ENCODE measurements at places on chromosomes 7 and 10.

- no peak for DNase-seq
Observed at GRCh38 chr10:96450529-96451207, 63.1 kb downstream of the TLL2 start.

DNA sequence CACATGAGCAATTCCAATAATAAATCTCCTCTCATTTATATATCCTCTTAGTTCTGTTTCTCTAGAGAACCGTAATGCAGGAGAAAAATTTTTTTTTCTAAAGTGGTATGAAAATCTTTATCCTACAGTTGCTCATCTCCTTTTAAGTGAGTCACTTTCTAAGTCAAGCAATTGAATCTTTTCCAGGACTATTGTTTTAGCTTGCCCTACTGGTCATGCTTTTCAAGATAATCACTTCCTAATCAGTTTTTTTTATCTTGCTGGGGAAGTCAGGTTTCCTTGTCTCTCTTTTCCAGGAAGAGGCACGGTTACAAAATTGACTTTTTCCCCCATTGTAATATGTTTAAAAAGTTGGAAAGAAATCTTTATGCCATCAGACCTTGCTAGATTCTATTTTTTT is 44.0 kb downstream of the INPP5F start:
- no peak for DNase-seq

DNA sequence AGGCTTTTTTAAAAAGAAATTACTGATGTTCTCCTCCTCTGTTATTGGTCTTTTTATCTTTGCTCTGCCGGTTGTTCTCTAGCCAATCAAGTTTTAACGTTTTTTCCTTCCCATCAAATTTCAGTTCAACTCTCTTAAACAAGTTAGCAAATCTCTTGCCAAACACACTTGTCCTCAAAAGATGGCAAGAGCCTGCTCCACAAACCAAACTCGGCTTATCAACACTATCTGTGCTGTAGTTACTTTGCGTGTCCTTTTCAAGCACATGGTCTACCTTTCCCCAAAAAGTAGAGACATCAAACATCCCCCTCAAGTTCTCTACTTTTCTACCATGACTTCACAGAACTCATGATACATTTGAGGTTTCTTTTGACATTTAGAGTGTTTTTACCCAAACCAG is 71.3 kb downstream of the OSBPL3 start:
- no peak for DNase-seq

DNA sequence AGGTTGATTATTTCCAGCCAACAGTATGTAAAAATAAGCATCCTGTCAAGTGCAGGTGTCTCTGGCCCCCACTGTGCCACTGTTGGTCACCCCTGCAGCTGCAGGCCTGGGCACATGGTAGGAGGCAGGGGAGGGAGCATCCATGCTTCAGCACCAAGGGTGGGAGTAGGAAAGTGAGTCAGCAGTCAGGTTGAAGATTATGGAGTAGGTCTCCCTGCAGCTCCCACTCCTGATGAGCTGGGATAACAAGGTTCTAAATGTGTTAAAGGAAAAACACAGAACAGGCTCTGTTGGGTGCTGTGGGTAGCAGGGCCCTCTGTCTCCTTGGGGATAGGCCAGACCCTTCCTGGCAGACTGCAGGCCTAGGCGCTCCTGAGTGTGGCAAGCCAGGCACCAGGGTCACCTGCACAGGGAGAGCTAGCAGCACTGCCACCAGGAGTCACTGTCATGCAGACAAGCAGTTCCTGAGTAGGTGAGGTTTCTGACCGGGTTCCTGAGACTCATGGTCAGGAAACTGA is 59.3 kb downstream of the NUDCD3 start:
- no peak for DNase-seq

GRCh38 chr7:157879391-157879790 is 542.6 kb downstream of the DNAJB6 start:
- no peak for DNase-seq

DNA sequence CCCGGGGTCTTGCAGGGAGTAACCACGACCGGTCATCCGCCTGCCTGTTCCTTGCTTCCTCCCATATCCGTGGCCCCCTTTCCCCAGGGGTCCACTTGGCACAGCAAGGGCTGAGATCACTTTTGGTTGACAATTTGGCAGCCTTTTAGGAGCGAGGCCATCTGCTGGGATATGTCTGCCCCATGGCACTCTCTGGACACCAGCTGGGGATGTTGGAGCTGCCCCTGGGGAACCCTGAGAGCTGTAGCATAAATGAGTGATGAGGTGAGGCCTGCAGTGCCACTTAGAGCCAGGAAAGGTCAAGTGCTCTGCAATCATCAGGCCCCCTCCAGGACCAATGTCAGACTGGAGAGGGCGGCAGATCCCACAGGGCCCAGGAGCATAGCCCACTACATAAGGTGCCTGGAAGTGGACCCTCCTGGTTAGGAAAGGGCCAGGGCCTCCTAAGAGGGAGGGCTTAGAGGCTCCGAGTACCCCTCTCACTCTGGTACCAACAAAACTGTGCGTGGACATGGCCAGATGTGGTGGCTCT is 92.1 kb downstream of the HIP1 start:
- no peak for DNase-seq

- DNase-seq, result no peak
Observed at GRCh38 chr10:62170732-62171131, 97.9 kb downstream of the RTKN2 start.

GRCh38 chr10:4046030-4046429 is 261.0 kb upstream of the KLF6 start:
- no peak for DNase-seq

DNA sequence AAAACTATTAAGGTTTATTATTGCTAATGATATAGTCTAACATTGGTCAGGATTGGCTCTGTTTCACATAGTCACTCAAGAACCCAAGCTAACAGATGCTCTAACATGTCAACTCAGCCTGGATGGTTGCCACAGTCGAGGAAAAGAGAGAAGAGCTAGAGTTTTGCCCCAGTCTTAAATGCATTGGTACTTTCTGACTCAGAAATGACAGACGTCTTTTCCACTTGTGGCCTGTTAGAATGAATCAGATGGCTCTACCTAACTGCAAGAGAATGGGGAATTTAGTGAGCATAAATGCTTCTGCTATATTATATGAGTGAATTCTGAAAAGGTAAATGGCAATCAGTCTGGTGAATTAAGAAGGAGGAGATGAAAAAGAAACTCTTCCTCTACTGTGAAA is 13.9 kb downstream of the HECTD2 start:
- no peak for DNase-seq

DNA sequence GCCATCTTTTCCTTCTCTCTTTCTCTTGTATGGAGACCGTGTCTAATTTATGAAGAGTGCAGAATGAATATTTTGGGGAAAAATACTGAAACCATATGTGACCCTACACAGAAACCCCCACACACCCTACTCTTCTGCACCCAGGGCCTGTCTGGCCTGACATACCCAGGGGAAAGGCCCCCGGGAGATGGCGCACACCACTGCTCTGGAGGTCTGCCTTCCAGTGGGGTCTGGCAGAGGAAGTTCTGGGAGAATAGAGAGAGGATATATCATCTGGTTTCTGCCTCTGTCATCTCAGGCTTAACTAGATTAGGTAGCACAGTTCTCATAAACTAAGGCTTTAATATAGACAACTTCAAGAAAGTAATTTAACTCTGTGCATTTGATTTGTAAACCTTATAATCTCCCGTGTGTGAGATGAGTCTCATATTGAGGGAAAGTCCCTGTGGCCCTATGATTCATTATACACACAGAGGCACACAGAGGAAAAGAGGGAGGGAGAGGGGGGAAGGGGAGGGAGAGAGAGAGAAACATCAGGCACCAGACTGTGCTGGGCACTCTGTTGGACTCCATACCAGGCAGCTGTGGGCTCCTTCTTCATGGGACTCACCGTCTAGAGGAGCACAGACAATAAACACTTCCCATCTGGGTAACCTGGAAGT is 123.3 kb downstream of the AOAH start:
- DNase-seq, result no peak

DNA sequence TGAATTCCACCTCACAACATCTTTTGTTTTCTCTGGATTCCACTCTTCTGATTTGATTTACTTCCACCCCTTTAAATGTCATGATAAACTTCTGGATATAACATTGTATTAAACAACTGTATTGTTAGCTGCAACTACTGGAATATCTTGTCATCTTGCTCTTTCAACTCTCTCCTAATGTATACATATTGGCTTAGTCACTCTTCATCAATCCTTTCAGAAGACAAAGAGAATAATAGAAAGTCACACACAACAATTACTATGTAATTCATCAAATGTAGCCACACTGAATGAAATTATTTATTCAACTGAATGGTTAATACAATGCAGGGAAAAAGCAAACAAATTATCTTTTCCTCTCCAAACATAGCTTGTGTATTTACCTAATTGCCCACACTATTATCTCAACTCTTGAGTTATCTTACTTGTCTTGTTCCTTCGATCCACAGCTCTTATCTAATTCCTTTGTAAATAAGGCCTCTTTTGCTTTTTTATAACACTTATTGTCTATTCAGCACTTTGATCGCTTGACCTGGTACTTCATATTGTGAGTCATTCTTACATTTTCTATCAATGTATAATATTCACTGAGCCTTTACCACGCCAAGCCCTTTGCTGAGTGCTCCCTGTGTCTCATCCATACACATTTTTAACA is 16.7 kb downstream of the SEMA3A start:
- DNase-seq, result no peak

DNA sequence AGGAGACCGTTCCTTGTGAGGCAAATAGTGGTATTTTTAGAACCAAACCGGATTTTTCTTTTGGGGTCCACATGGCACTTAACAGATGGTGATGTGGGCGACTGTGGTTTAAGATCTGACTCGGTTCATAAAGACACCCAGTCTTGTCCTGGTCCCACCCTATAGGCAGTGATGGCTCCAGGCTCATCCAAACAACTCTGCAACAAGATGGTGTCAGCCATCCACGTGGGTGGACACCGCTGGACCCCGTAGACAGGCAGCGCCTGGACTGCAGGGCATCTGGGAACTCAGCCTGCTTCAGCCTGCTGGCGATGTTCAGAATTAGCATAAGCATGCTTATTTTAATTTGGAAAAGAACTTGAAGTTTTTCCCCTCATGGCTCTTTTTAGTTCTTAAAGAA is 258.4 kb upstream of the FZD1 start:
- no peak for DNase-seq

DNA sequence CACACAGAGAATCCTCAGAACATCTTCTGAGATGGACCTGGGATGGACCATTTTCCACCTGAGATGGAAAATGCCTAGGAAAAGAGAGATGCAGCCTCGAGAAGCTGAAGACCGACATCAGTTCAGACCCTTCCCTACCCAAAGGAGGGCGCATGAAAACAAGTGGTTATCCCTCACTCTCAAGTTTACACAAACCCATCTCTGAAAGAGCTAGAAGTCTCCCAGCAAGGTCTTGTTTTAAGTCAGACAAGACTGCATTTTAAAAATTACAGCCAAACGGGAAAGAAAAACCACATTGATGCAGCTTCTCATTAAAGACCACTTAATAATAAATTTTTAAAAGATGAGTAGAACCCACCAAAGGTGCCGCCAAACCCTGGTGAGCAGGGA is 1.3 kb downstream of the RAPGEF5 start:
- no peak for DNase-seq

DNA sequence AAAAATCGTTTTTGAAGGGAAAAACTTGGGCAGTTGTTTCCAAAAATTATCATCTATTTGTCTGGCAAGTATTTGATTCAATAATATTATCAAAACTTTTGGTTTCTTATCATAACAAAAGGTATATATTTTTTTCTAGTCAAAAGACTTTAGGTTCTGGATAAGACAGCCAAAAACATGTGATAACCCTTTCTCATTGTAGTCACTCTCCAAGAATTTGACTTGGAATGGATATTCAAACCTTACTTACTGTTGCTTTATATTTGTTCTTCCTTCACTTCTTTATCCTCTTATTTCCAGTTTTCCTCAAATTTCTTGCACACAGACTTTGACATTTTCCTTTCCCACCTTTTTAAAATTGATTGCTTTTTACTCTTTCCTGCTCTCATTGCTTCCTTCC is 140.9 kb upstream of the FAM3C start:
- no peak for DNase-seq

- DNase-seq, result no peak
Observed at GRCh38 chr10:10803278-10803677, 214.4 kb upstream of the CELF2 start.

DNA sequence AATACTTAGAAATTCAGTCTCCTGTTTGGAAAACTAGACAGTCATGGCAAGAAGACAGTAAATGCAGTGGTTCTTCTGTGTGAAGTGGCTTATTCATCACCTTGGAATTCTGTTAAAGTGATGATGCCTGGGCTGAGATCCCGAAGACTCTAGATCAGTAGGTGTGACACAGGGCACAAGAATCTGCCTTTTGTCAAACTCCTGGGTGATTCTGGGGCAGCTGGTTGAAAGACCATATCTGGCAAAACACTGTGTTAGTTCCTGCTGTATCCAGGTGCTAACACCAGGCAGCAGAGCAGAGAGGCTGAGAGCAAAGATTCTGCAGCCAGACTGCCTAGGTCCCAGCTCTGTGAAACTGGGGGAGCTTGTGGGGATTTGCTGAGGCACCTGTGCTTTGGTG is 26.5 kb downstream of the MRC1 start:
- no peak for DNase-seq

- DNase-seq, result no peak
Observed at GRCh38 chr10:87066865-87067264, 27.8 kb downstream of the GLUD1 start.

DNA sequence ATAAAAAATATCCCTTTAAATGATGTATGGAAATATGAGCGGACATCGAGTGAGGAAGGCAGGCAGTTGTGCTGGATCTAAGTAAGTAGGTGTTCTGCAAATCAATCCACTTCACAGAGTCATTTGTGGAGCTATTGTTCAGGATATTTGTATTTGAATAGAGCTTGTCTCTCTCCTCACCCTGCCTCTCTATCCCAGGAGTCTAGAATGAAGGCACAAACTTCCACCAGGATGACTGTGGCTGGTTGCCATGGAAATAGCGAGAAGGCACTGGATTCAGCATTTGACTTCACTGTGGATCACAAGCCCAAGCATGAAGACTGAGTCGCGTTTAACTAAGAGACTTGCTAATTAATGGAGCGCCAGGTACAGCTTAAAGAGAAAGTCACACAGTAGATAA is 53.2 kb downstream of the NPY start:
- no peak for DNase-seq

DNA sequence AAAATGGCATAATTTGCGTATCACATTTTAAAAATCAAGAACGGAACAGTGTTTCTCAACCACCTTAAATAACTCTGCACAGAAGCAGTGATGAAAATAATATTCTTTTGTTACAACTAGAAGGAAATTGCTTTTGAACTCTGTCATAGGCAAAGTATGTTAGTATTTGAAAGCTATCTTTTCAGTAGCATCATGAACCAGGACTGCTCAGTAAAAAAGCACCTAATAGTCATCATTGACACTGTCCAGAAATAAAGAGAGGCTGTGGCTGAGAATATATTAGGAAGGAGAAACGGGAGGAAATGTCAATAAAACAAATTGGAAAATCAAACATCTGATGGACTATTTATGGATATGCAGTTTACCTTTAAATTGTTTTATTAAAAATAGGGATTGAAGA is 237.2 kb upstream of the AKR1E2 start:
- DNase-seq, result no peak

All from T-helper 9 cell (primary cell).